ENCODE measurements at places on chromosomes 1 and 21.

DNA sequence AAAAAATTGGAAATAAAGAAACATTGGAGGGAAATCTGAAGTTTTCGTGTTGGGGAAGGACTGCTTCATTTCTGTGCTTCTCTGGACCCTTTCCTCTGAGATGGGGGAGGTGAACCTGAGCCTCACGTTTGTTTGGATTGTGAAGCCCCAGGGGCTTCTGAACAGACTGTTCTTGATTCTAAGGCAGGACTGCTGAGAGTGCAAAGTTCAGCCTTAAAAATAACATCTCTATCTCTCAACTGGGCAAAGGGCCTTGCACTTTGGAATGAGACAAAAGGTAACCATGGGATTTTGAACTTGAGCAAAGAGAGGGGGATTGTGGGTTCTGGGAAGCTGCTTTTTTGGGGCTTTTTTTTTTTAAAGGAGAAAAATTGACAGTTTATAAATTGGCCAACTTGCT, 45.0 kb downstream of the GPR88 start:
- no peak for DNase-seq

DNA sequence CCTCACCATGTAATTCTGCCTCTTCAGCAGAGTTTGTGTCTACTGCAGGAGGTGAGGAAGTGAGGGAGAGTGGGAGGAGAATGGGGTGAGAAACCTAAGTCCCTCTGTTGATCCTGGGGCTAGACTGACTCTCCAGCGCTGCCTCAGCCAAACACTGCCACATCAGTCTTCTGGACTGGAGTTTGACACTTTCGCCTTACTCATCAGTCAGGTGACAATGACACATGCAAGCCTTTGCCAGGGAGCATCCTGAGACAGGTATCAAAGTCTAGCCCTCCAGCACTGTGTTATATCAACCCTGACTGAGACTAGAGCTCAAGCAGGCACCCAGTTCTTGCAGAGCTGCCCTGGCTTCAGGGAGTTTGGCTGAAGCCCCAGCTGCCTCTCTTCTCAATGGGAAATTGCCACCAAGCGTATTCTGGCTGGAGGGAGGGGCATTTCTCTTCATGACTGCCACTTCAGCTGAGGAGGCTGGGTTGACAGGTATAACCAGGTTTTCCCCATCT, 33.3 kb upstream of the SUCO start:
- DNase-seq = peak; percentile 18

- DNase-seq = no peak
Measured at GRCh38 chr21:34994766-34995631, 54.1 kb downstream of the RUNX1 start.

- DNase-seq = no peak
Measured at GRCh38 chr1:29732453-29732852, 496.1 kb downstream of the PTPRU start.

DNA sequence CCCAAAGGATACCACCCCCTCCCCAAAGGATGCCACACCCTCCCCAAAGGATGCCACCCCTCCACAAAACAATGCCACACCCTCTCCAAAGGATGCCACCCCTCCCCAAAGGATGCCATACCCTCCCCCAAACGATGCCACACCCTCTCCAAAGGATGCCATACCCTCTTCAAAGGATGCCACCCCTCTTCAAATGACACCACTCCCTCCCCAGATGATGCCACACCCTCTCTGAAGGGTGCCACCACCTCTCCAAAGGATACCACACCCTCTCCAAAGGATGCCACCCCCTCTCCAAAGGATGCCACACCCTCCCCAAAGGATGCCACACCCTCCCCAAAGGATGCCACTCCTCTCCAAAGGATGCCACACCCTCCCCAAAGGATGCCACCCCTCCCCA, 21.6 kb upstream of the TRIM17 start:
- DNase-seq = no peak

DNA sequence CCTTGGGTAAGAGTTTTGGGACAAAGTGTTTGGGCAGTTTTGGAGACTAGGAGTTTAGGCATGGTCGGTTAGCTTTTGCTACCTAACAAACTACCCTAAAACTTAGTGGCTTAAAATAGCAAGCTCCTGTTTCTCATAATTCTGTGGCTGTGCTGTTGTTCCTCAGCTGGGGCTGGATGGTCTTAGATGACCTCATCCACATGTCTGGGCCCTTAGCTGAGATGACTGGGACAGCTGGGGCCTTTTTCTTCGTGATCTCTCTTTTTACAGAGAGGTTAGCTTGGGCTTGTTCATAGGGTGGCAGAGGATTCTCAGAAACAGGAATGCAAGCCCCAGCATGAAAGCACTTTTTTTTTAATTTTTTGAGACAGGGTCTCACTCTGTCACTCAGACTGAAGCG, 6.6 kb downstream of the ATP1A4 start:
- DNase-seq = no peak

- DNase-seq = no peak
Measured at GRCh38 chr1:5198328-5198727, 543.9 kb downstream of the AJAP1 start.

GRCh38 chr1:223256034-223256433, 107.9 kb downstream of the SUSD4 start:
- DNase-seq = no peak

GRCh38 chr1:176858433-176858916, 306.0 kb downstream of the ASTN1 start:
- DNase-seq = no peak

DNA sequence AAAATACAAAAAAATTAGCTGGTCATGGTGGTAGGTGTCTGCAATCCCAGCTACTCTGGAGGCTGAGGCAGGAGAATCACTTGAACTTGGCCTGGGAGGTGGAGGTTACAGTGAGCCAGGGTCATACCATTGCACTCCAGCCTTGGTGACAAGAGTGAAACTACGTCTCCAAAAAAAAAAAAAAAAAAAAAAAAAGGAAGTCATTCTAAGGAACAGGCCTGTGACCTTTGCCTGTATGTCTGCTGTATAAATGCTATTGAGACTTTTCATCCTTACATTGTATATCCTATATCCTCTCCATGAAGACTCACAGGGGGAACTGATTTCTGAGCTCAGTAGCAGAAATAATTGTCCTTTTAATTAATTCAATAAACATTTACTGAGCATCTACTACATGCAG, 7.5 kb upstream of the CTPS1 start:
- DNase-seq = no peak

GRCh38 chr1:230129341-230129740, 62.3 kb downstream of the GALNT2 start:
- no peak for DNase-seq

- DNase-seq = no peak
Measured at GRCh38 chr1:218904416-218904815, 269.3 kb upstream of the LYPLAL1 start.

- no peak for DNase-seq
Measured at GRCh38 chr1:53296117-53296749, 31.6 kb downstream of the LRP8 start.

- DNase-seq = peak; percentile 75
Measured at GRCh38 chr1:181324797-181325616, 158.3 kb upstream of the CACNA1E start.

GRCh38 chr1:89088572-89088971, 23.6 kb upstream of the GBP1 start:
- no peak for DNase-seq

- DNase-seq = no peak
Measured at GRCh38 chr1:203366476-203366875, 15.6 kb upstream of the FMOD start.

DNA sequence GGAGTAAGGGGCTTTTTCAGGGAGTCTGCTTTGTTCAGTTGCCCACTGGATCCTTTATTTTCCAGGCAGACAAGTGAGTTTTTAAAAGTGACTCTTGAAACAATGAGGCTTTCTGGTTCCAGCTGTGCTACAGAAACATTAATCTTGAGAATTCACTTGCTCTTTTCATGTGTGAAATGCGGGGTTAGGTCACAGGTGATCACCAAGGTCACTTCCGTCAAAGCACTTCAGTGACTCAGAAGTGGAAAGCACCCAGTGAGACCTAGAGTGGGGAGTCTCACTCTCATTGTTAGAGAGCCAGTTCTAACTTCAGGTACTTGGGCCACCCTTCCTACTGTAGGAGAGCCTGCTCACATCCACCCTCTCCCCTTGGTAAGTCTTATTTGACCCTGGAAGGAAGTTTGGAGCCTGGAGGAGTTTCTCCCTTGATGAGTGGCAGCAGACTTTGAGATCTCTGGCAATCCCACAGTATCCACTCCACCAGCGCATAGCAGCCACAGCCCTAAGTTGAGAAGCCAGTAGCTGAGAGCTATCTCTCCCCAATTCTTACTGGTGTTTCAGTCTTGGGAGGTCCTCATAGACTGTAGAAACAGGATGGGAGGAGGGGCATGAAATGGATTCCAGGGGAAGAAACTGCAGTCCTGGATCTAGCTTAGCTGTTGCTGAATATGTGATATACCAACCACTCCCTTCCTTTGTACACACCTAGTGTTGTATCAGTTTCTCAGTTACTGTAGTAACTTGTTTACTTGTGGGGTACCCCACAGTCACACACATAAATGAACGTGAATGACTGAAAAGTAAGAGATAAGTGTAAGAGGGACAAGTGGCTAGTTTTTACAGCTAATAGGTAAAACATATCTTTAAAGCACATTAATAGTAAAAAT, 3.1 kb downstream of the TACSTD2 start:
- peak; percentile 59 for DNase-seq

GRCh38 chr1:61993331-61993961, 201.2 kb upstream of the L1TD1 start:
- no peak for DNase-seq

- DNase-seq = no peak
Measured at GRCh38 chr1:226845624-226846023, 24.8 kb upstream of the PSEN2 start.

GRCh38 chr1:67687649-67688048, 2.6 kb downstream of the GADD45A start:
- no peak for DNase-seq

- DNase-seq = no peak
Measured at GRCh38 chr1:10553118-10553517, 78.4 kb downstream of the PEX14 start.

- no peak for DNase-seq
Measured at GRCh38 chr1:227890451-227891222, 57.1 kb downstream of the WNT9A start.

DNA sequence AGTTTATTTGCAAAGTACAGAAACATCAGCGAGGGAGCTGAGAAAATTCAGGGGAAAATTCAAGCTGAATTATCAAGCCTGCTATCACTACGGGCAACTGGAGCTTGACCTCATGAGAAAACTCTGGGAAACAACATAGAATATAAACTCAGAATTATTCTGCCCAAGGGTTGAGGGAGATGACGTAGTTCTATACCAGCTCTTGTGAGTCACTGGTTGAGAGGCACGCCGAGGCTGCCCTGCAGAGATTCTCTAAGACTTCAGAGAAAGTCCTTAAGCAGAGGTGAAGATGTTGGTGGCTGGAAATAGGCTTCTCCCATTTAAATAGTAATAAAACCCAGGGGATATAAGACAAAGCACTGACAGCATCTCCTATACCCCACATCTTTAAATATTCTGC, 12.3 kb downstream of the SYDE2 start:
- DNase-seq = no peak

GRCh38 chr1:111736548-111737215, 2.5 kb downstream of the INKA2 start:
- DNase-seq = no peak

DNA sequence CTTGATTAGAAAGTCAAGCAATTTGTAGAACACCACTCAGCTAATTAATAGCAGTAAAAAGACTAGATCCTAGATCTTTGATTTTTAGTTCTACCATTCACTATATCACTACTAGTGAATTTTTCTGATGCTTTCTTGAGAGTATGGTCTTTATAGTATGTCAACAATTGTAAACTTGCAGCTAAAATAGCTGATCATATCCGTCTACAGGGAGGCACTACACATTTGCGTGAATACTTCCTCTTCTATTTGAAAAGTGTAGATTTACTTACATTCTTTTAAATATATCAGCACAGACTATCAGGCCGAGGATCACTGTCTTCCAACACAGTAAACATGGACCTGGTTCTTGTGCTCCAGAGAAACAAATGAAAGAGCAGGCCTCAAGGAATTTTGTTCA, 18.6 kb upstream of the PTPRC start:
- DNase-seq = no peak

DNA sequence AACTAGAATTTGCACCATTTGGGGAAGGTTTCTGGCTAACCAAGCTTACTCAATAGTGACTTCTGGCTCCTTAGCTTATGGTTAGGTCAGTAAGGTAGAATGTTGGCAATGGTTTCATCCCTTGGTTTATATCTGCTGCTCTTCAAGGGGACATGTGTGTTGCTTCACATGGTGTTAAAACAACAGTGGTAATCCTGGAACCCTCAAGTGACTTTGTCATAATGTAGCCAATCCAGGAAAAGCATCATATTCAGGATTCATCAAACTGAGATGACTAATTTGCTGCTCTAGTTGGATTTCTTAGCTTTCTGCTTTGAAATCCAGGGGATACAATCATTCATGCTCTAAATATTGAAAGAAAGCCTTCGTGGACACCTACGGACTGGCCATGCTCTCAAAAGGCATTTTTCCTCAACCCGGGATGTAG, 108.7 kb downstream of the RGL1 start:
- no peak for DNase-seq

DNA sequence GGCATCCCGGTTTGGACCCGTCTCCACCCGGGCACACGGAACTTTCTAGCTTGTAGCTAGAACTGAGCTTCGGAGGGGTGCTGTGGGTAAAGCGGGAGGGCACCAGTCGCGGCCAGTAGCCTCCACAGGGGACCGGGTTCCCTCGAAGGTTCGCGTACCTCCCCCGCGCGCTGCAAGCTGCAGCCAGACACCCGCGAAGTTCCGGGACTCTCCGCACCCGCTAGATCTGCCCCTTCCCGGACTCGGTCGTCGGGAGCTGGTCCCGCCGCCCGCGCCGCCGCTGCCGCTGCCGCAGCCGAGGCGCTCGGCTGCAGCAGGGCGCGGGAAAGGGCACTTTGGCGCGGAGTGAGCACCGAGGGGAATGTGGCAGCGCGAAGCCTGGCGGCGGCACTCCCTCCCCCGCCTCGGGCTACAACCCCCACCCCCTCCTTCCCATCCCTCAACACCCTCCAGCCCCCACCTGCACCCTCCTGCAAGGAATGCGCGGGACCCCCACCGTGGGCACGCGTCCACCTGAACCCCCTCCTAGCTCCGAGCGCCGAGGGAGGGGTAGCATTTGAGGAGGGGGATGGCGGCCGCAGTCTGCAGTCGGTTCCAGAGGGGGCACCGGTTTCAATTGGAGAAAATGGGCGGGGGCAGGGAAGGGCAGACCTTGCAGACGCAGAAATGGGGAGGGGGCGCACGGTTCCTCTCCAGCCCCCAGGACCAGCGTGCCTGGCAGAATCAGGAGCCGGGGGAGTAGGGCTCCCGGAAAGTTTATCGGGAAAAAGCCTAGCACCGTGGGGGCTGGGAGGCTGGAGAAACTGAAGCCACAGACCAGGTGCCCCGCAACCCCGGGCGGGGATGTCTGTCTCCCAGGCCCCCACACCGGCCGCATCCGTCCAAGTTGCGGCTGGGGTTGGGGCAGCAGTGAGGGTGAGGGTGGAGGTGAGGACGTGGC, 968 bp downstream of the CSMD2 start:
- DNase-seq = peak; percentile 5
